ENCODE measurements at places on chromosomes 3 and 15. TPM values are rescaled to one million over a fixed set of nuclear protein-coding genes. Genes with fewer than 3 reads are reported as not detected.

DNA sequence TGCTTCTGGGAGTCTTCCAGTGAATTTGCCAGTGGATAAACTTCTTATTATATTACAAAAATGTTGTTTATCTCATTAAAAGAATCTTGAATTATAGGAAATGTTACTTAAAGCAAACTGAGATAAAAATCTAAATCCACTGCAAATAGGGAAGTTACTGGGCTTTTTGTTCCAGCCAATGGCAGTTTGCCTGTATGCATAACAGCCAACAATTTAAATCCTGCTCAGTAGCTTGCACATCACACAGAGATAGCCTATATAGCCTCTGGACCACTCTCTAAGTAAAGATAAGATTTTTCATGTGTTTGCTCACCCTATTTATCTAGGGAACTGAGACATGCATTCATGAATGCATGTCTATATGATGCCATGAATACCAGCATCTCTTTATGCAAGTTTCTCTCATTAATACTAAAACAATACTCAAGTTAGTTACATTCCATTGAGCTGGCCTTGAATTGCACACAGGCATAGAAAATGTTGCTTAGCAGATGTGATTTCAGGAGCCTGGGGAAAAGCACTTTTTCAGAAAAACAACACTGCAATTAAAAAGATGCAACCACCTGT, 92.1 kb upstream of the GPR149 start:
- DNase-seq: no peak

DNA sequence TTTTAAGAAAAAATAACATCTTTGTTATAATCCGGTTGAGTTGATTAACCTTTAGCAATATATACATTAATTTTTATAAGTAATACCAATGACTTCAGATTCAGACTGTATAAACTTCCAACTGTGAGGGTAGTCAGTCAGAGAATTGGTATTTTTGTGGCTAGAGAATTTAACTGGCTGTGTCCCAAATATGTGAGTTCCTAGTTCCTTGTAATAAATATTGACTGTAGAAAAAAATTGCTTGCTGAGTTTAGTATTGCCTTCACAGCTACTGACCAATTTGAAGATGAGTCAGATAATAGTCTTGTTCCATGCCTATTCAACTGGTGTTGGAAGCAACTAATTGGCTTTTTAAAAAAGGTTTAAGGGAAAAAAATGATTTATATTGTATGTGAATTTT, 210.8 kb downstream of the GAP43 start:
- no peak for DNase-seq

- DNase-seq: no peak
These were observed 275.3 kb downstream of the UACA start for GRCh38 chr15:70488002-70488605.

DNA sequence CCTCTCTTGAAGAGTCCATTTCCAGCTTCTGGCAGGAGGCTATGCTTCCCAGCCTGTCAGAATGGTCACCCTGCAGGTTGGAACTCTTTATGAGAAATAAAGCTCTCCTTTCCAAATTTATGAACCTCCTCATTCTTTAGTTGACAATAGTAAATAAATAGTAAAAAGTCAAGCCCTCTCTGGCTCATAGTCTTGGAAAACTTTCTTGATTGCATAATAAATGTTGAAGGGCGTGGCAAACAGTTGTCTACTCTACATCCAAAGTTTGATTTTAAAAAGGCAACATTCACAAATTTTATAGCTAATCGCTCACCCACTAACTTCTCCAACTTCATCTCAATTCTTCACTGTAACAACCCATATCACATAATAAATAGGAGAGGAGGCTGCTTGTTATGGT, 58.8 kb downstream of the MCF2L2 start:
- DNase-seq: no peak

The MYO5C gene
- total RNA-seq: 10.3 TPM
